ENCODE measurements at places on chromosomes 1 and 21.

DNA sequence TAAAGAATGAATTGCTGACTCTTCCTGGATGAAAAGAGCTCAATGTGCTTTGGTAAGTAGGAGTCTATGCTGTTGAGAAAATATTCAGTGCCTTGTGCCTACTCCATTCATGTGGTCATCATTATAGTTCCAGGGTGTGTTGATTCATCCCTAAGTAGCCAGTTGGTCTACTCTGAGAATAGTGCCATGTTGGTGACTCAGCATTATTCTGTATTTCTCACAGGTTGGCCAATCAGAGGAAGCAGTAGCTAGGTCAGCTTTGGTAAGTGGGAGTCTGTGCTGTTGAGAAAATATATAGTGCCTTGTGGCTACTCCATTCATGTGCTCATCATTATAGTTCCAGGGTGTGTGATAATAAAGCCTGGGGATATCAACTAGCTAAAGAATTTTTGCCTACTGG lies 397.3 kb downstream of the AGBL4 start:
- no peak for DNase-seq

- no peak for DNase-seq
Measured at GRCh38 chr1:19327736-19328135, 15.6 kb downstream of the SLC66A1 start.

DNA sequence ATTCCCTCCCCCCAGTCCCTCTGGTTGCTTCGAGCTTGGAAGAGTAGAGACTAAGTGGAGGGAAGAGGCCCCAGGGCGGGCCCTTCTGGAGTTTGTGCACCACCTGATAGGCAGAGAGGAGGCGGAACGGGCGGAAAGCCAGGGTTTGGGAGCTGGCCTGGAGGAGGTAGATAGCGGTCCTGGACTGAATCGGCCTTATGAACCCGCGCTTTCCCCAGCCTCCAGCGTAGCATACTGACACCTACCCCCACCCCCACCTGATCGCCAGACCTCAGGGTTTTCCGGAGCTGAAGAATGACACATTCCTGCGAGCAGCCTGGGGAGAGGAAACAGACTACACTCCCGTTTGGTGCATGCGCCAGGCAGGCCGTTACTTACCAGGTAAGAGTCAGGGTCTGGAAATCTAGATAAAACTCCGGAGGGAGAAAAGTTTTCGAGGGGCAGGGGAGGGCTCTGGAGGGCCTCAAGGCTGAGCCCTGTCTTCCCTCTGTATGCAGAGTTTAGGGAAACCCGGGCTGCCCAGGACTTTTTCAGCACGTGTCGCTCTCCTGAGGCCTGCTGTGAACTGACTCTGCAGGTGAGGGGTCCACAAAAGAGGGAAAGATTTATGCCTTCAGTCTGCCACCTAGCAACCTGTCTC lies 705 bp downstream of the UROD start:
- no peak for DNase-seq

DNA sequence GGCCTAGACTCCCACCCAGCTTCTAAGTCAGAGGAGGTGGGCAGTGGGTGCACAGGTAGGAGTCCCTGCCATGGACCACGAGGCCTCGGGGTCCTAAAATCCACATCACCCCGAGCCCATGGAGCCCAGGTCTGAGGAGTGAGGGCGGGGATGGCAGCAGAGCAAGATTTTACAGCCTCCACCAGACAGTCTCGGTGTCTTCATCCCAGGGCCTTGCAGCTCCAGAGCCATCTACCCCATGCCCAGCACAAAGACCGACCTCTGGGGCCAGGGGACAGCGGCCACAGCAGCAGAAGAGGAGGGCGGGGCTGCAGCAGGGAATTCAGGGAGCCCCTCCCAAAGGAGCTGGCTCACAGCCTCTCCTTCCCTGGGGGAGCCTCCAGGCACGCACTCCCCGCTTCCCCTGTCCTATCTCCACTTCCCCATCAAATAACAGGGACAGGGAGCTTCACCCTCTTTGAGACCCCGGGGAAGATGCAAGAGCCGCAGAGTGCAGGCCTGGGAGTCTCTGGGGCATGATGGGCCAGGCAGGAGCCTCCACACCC lies 14.6 kb downstream of the CHD5 start:
- DNase-seq = no peak

GRCh38 chr1:240732390-240732789 lies 120.4 kb upstream of the GREM2 start:
- DNase-seq = peak; percentile 6

DNA sequence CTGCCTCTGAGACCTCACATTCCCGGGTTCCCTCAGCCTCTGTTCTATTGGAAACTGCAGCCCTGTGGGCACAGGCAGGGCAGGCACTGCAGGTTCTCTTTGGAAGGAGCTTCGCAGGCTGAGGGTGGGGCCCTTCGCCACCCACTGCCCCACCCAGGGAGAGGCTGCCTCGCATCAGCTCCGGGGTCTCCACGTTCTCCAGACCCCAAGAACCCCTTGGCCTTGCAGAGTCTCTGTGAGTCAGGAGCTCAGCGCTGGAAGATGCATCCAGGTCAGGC lies 8.6 kb upstream of the C1orf159 start:
- no peak for DNase-seq

DNA sequence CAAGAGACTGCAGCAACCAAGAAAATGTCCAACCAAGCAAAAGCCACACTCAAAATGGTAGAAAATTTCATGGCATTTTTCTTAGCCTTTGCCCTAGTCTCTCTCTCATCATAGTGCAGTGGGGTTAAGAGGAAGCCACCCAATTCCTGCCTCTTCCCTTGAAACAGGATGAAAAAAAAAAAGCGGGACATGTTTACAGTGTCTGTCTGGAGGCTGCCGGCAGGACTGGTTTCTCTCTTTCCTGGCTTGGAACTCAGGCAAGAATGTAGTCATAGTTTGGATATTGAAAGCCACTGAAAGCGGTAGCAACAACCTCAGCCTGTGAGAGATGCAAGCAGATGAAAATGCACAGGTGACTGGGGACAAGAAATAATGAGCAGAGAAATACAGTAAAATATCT lies 13.3 kb upstream of the TNFSF18 start:
- no peak for DNase-seq

GRCh38 chr1:100622966-100623762 lies 85.2 kb downstream of the GPR88 start:
- DNase-seq = no peak

DNA sequence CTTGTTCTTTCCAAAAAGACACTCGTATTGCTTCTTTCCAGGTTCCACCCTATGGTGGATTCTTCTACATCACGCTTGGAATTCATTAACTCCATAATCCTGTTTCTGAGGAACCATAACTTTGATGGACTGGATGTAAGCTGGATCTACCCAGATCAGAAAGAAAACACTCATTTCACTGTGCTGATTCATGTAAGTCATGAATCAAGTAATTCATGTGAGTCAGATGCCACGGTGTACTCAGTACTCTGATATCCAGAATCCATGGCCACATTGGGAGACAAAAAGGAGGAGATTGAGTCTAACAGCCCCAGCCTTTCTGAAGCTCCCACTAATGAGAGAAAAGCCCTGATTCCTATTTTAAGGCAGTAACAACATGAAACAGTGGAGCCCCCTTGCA lies 7.4 kb downstream of the CHI3L2 start:
- DNase-seq = no peak

GRCh38 chr1:181002582-181003172 lies 20.0 kb downstream of the STX6 start:
- DNase-seq = no peak

DNA sequence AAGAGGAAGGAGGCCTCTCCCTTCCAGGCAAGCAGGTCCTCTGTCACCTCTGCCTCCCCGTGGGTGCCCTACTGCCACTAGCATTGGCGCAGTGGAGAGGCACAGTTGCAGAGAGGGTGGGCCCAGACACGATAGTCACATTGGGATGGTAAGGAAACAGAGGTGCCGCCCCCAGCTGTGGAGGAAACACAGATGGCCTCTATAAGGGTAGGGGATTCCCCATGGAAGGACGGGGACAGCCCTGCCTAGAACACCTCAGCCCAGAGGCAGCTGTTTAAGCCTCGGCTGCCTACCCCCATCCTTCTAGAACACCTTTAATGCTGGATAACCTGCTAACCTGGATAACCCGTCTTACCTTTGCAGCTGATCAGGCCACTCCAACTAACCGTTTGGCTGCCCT lies 65.7 kb upstream of the CNTN2 start:
- DNase-seq = no peak

- no peak for DNase-seq
Measured at GRCh38 chr1:230701434-230701833, 12.5 kb downstream of the AGT start.

GRCh38 chr1:57350610-57351009 lies 73.2 kb downstream of the DAB1 start:
- DNase-seq = no peak

DNA sequence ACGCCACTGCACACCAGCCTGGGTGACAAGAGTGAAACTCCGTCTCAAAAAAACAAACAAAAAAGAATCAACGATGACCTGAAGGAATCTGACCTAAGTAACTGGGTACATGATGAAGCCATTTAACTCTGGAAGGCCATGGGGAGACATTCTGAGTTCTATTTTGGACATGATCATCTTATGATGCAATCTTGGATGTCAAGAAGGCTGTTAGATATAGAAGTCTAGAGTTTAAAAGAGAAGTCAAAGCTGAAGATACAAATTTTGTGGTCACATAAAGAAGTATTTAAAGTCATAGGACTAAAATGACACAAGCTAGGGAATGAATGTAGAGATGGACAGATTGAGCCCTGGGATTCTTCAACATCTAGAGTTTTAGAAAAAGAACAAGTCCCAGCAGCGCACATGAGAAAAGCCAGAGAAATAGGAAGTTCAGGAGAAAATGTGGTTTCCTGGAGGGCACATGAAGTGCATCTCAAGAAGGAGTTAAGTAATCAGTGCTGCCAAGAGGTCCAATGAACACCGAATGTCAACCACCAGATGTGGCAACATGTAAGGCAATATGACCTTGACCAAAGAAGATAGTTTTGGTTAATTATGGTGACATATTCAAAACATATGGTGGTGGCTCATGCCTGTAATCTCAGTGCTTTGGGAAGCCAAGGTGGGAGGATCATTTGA lies 26.8 kb downstream of the ELK4 start:
- no peak for DNase-seq

GRCh38 chr1:245742896-245743295 lies 588.1 kb downstream of the KIF26B start:
- peak; percentile 42 for DNase-seq

DNA sequence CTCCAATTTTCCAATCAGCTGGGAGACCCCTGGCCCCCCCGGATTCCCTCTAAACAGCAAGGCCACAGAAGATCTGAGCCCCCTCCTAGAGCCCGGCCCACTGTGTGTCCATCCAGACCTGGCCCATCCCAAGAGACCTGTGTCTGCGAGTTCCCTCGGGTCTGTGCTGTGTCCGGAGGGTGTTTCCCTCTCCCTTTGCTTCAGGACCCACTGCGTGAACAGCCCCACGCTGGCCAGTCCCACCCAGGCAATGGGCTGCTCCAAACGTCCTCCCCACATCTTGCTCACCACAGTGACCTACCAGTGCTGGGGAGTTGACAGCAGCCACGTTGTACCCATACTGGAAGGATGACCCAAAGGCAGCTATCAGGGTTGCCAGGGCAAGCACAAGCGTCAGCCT lies 11.6 kb downstream of the SLC2A5 start:
- DNase-seq = no peak

GRCh38 chr1:113040041-113040440 lies 33.0 kb upstream of the LRIG2 start:
- no peak for DNase-seq

- no peak for DNase-seq
Measured at GRCh38 chr1:92915547-92915946, 45.7 kb downstream of the DIPK1A start.

- DNase-seq = no peak
Measured at GRCh38 chr1:195472291-195472690, 1135.9 kb downstream of the KCNT2 start.

GRCh38 chr1:169060919-169061639 lies 45.4 kb upstream of the ATP1B1 start:
- no peak for DNase-seq

DNA sequence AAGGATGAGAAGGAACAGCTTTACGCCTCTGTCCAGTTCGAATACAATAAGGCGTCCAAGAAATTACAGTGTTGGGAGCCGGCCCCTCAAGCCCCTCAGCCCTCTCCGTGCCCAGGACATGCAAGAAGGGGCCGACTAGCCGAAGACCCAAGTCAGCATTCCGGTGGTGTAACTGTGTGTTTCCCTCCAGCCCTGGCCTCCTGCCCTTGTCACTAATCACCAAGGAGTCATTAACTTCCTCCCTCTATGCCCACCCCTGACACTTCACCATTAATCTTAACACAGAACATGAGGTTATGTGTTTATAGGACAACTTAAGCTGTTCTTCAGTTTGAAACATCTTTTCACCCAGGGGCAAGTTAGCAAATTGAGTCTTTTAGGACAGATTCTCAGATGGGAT lies 16.4 kb upstream of the C4BPB start:
- DNase-seq = no peak

GRCh38 chr1:43465505-43466067 lies 11.9 kb upstream of the HYI start:
- no peak for DNase-seq

DNA sequence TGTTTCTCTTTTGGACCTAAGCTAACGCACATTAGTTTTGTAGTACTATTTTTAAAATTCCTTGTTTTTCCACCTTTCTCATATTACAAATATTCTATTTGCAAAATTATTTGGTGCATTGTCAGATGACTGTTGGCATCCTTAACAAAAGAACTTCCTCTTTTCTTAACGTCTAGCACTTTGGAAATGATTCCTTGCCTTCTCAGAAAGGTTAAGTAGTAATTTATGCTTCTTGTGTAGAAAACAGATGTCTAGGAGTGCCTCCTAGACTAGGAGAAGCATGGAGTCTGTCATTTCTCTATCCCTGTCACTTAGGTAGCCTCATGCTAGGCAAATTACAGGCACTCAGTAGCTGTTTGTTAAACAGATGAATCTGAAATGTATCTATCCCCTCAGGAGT lies 64.4 kb downstream of the HSPA13 start:
- no peak for DNase-seq

DNA sequence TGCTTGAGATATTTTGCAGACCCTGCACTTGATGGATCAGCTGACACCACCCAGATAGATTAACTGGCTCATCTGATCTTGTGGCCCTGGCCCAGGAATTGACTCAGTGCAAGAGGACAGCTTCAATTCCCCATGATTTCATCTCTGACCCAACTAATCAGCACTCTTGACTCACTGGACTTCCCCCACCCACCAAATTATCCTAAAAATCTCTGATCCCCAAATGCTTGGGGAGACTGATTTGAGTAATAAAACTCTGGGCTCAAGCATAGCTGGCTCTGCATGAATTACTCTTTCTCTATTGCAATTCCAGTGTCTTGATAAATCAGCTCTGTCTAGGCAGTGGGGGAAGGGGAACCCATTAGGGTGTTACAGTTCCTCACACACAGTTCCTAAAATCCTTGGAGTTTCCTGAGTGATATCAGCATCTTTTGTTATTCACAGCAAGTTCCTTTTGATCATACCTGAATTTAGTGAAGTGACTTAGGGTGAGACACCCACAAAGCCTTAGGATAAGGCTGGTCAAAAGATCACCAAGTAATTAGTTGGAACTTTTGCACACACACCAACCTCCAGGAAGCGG lies 104.2 kb downstream of the COP1 start:
- DNase-seq = no peak
